ENCODE measurements at places on chromosomes 1 and 21. TPM values are rescaled to one million over a fixed set of nuclear protein-coding genes. Genes with fewer than 3 reads are reported as not detected.

LRRC38 gene
- 0.30 TPM for total RNA-seq

CD46 gene
- total RNA-seq, result 105 TPM

TSPAN2 gene
- 5.3 TPM for total RNA-seq

SAMSN1 gene
- 1.0 TPM for total RNA-seq

RGS4 gene
- 3.2 TPM for total RNA-seq

AP4B1 gene
- 11.8 TPM for total RNA-seq

CACHD1 gene
- total RNA-seq, result 2.7 TPM

C1orf141 gene
- not detected for total RNA-seq

DNA sequence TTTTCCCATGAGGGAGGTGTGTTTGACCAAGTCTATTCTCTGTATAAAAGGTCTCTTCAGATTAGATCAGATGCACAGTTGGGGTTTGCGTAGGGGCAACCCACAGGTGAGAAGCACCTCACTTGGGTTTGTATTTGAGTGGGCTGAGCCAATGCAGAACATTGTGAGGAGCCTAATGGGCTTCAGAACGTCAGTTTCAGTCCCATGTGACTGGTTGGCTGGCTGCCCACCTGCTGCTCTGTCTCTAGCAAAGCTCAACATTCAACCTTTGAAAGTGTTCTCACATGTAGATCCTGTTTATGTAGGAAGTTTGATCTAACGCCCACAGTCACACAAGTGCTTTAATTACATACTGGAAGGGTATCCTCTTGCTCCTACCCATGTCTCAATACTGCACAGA lies 105.5 kb downstream of the FASLG start:
- no peaks in the 10 kb centered on the region for H3K27me3 ChIP-seq
- peak; percentile 16 for DNase-seq
- no peaks in the 10 kb centered on the region for H3K36me3 ChIP-seq

- no peak overlapping the region for H3K4me3 ChIP-seq
- peaks cover 18% of the 10 kb centered on the region for H3K36me3 ChIP-seq
- peaks cover 27% of the 10 kb centered on the region for H3K4me1 ChIP-seq
- no peak overlapping the region for H3K27ac ChIP-seq
- no peak for DNase-seq
- peaks cover 14% of the 10 kb centered on the region for H3K27me3 ChIP-seq
Observed at GRCh38 chr1:109242387-109242786, 7.0 kb upstream of the CELSR2 start.

GRCh38 chr1:235088907-235089306 lies 39.7 kb downstream of the TOMM20 start:
- H3K36me3 ChIP-seq, result no peaks in the 10 kb centered on the region
- H3K27ac ChIP-seq, result no peak overlapping the region
- no peak for DNase-seq
- H3K4me3 ChIP-seq, result no peak overlapping the region

GRCh38 chr1:21779613-21780521 lies 3.1 kb downstream of the USP48 start:
- no peak overlapping the region for H3K4me3 ChIP-seq
- peaks cover 52% of the 10 kb centered on the region for H3K4me1 ChIP-seq
- H3K27me3 ChIP-seq, result no peaks in the 10 kb centered on the region
- no peaks in the 10 kb centered on the region for H3K36me3 ChIP-seq

DNA sequence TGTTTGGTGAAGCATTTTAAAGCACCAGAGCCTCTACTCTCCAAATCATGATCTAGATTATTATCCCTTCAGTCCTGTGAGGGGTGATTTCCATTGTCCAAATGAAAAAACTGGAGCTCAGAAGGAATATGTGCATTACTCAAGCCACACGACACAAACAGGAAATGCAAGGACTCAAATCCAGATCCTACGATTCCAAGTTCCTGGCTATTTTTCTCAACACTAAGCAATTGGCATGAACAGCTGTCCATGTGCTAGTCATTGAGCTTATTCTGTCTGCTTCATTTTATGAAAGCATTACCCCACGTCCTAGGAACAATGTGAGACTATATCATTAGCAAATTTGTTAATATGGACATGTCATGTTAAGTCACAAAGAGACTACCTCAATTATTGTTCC lies 273.1 kb upstream of the LYPLAL1 start:
- H3K27ac ChIP-seq, result no peak overlapping the region
- no peaks in the 10 kb centered on the region for H3K27me3 ChIP-seq
- no peaks in the 10 kb centered on the region for H3K36me3 ChIP-seq
- H3K4me1 ChIP-seq, result peaks cover 12% of the 10 kb centered on the region

DNA sequence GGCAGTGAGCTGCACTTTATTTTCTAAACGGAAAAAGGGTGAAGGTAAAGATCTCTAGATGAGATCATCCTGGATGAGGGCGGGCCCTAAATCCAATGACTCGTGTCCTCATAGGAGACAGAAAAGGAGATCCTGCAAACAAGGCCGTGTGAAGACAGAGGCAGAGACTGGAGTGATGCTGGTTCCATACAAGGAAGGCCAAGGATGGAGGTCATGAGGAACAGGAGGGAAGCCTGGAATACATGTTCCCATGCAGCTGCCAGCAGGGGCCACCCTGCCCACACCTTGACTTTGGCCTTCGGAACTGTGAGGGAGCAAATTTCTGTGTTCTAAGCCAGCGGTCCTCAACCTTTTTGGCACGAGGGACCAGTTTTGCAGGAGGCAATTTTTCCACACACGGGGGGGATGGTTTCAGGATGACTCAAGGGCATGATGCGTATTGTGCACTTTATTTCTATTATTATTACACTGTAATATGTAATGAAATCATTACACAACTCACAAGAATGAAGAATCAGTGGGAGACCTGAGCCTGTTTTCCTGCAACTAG lies 94.3 kb downstream of the PSMG1 start:
- H3K27ac ChIP-seq, result peak overlapping the region; percentile 94
- no peak overlapping the region for H3K4me3 ChIP-seq
- no peaks in the 10 kb centered on the region for H3K27me3 ChIP-seq
- DNase-seq, result no peak
- H3K4me1 ChIP-seq, result peaks cover 40% of the 10 kb centered on the region
- no peaks in the 10 kb centered on the region for H3K36me3 ChIP-seq

GRCh38 chr1:101198842-101199636 lies 37.8 kb upstream of the S1PR1 start:
- no peak overlapping the region for H3K4me3 ChIP-seq
- no peaks in the 10 kb centered on the region for H3K36me3 ChIP-seq
- H3K27me3 ChIP-seq, result no peaks in the 10 kb centered on the region
- no peak overlapping the region for H3K27ac ChIP-seq
- H3K4me1 ChIP-seq, result peaks cover 6% of the 10 kb centered on the region

GRCh38 chr1:46489638-46490405 lies at the start of gene DMBX1:
Gene DMBX1 (plus strand): TSS chr1:46489836. CDS start chr1:46507011, 17,175 bp downstream.
- no peaks in the 10 kb centered on the region for H3K36me3 ChIP-seq
- H3K27ac ChIP-seq, result no peak within 1 kb of the TSS

GRCh38 chr1:7899741-7900140 lies 40.9 kb downstream of the TNFRSF9 start:
- no peak overlapping the region for H3K27ac ChIP-seq
- DNase-seq, result no peak
- no peaks in the 10 kb centered on the region for H3K36me3 ChIP-seq

GRCh38 chr1:81899214-81899821 lies 98.6 kb downstream of the ADGRL2 start:
- H3K4me1 ChIP-seq, result peaks cover 43% of the 10 kb centered on the region
- H3K36me3 ChIP-seq, result no peaks in the 10 kb centered on the region
- no peak overlapping the region for H3K4me3 ChIP-seq
- no peak overlapping the region for H3K27ac ChIP-seq

All from left ventricle myocardium inferior (tissue), 1 donor.